ENCODE measurements at places on chromosomes 13 and 19.

DNA sequence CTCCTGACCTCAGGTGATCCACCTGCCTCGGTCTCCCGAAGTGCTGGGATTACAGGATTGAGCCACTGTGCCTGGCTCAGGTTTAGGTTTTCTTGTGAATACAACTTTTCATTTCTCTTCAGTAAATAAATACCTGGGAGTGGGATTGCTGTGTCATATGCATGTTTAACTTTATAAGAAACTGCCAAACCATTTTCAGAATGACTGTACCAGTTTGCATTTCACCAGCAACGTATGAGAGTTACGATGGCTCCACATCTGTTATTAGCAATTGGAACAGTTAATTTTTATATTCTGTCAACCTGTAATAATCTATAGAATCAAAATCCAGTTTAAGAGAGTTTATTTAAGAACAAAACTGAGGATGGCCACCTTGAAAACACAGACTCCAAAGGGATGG, 52.2 kb downstream of the TEX26 start:
- DNase-seq, result no peak

GRCh38 chr13:114005206-114005724, 31.4 kb upstream of the C13orf46 start:
- DNase-seq, result no peak

DNA sequence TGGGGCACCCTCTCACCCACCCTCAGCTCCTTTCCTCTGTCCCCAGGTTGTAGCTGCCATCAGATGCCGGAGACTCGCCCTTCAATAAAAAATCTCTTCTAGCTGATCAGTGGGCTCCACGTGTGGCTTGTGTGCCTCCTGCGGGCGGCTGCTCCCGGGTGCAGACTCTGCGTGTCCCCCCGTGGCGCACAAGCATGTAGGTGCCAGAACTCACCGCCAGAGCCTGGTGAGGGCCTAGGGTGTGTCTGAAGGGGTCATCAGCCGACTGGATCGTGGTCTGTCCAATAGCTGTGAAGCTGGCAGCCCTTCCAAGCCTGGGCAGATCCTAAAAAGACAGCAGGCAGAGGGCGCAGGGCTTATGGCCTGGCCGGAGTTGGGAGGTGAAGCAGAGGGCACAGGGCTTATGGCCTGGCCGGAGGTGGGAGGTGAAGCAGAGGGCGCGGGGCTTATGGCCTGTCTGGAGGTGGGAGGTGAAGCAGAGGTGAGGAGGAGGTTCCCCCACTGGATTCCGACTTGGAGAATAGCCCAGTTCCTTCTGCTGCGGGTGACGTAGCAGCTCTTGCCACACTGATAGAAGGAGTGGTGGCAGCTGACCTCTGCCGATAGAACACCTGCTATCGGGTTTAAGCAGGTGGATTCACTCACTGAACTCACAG, 11.7 kb downstream of the NOP53 start:
- no peak for DNase-seq

DNA sequence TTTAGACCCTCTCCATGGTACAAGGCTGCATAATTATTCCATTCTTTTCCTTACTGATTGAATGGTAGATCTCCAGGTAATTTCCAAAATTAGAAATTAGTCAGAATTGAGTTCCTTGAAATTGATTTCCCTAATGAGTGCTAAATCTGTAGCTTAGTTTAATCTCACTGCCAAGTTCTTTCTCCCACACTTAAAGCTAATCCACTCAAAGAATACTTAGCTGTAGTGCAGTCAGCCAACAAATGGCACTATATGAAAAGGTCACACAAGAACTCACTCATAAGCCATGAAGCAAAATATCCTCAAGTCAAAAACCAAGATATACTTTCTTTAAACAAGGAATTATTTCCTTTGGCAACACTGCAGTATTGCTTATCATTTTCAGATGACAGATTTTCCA, 62.0 kb downstream of the XPO4 start:
- DNase-seq, result no peak

- DNase-seq, result no peak
Observed at GRCh38 chr13:101942038-101942437, 459.8 kb downstream of the FGF14 start.

- DNase-seq, result no peak
Observed at GRCh38 chr13:25249001-25249543, 38.2 kb downstream of the MTMR6 start.

Measured in effector memory CD8-positive, alpha-beta T cell (primary cell).